Activated naive CD4-positive, alpha-beta T cell (primary cell): ENCODE measurements at places on chromosomes 12 and 14.

DNA sequence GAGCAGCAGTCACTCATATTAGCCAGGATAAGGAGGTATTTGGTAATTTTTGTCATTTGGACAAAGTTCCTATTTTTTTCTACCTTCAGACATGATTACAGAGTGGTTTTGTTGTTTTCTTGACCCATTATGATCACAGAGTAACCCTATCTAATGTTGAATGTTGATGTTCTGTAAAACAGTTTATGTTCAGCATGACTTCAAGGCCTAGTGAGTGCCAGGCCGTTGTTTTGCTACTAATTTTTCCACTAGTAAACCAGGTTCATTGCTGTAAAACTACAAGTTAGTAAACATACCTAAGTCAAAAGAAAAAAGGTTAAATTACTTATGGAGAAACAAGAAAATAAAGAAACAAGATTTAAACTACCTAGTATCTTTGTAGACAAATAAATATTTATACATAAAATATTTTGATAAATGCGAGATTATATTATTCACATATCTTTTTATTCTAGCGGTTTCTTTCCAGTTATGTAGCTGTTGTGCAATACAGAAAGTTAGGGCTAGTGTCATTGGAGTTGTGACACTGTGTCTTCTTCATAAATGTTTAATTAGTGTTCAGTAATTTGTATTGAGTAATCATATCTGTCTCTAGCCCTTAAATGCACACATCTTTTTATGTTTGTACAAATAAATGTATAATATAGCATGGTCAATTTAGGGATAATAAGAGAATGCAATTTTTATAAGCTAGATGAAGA, 16.5 kb downstream of the ETNK1 start:
- no peak for DNase-seq

DNA sequence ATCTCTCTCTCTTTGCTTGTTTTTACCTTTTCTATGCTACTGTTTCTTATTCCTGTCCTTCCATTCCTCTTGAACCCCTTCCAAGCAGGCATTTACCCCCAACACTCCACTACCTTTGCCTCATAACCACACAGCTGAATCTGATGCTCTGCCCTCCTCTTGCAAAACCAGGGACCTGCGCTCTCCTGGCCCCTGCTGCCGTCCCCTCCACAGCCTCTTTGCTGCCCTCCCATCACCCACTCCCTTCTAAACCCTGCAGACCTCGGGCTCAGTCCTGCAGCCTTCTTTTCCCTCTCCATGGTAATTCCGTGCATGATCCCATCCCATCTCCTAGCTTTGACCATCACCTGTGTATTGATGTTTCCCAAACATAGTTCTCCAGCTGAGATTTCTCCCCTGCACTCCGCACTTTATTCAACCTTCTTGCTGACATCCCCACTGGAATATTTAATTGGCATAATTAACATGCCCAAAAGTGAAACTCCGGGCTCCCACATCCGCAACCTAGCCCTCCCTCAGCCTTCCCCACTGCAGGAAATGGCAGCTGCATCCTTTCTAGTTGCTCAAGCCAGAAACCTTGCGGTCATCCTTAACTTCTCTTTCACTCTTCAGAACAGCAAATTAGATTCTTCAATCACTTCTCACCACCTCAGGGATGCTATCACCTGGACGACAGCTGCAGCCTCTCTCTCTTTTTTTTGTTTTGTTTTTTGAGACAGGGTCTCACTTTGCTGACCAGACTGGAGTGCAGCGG, 16.0 kb downstream of the FIGNL2 start:
- DNase-seq: no peak

GRCh38 chr12:9910716-9911421, 21.3 kb downstream of the CLEC2A start:
- DNase-seq: no peak

DNA sequence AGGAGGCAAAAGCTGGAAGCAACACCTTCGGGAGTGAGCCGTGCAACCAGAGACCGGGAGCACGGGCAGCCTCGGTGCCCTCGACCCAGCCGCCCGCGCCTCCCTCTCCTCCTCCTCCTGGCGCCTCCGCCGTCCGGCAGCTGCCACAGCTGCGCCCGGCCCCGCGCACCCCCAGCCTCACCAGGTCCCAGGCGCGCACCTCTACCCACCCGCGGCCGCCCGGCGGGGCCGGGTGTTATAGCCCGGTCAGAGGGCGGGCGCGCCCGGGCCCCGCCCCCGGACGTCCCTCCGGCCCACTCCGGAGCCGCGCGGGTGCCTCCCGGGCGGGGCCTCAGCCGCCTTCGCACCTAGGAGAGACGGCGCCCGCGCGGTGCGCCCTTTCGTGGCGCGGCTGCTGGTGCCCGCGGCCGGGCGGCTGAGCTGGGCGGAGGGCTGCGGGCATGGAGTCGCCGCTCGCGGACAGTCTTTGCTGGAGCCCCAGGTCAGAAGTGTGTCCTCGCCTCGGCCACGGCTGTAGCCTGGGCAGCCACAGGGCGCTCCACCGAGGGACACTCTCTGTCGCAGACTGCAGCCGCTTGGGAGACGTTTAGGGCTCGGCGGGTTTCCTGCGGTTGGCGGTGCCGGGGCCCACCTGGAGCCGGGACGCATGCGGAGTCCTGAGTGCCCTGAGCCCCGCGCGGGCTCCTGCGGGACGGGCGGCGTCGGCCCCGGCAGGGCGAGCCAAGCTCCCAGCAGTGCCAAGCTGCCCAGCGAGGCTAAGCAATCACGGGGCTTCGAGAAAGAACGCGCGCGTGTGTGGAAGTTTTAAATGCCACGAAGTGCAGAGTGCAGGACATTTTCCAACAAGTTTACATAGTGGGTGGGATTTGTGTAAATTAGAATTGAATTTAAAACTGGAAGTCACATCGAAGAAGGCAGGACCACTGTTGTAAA, at the start of gene CPM:
Gene CPM (minus strand): TSS at position 211 of the 933 bp plus-strand sequence. CDS start 334 bp downstream, outside the sequence.
- peak; percentile 23 for DNase-seq

DNA sequence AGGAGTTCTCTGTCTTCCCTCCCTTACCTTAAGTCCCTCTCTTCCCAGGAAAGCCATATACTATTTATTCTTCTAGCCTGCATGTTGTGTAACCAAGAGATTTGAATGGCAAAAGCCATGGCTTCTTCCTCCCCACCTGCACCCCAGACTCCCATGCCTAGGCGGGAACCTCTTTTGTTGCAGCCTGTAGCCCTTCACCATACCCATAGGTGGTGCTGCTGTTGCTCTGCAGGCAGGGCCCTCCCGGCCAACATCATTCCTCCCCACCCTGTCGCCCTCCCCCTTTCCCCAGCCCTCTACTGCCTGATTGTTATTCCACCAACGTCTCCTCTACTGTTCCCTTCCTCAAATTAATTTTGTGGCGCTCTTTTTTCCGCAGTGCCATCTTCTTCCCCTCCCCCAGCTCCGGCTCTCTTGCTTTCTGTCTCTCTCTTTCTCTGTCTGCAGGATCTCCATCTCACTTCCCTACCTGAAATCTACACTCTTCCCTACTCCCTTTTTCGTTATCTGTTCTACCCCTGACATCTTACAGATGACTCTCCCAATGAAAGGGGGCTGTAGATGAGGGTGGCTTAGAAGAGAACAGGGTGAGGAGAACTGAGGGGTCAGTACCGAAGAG, 13.8 kb downstream of the NGDN start:
- DNase-seq: no peak
